OCI-M1 (cell line): ENCODE measurements at places on chromosomes 5 and 9.

DNA sequence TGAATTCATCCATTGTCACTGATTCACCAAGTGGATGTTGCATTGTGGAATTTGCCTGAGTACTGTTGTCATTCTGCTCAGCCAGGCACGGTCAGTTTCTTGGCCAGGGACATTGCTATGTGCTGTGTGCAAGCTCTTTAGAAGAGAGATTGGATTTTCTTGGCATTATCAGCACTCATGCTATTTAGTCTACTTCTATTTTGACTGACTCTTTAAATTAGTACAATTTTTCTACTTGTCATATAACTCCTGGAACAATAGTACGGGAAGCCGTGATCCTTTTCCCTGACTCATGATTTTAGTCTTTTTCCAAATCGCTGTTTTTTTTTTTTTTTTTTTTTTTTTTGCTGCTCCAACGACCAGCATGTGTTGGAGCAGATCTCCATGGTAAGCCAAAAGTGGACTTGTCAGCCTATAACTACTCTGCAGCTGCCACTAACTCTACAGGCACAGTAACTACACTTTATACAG lies 129.7 kb downstream of the CDC42SE2 start:
- no peak for DNase-seq

GRCh38 chr5:138832218-138832617 lies 42.9 kb downstream of the LRRTM2 start:
- peak; percentile 52 for DNase-seq

DNA sequence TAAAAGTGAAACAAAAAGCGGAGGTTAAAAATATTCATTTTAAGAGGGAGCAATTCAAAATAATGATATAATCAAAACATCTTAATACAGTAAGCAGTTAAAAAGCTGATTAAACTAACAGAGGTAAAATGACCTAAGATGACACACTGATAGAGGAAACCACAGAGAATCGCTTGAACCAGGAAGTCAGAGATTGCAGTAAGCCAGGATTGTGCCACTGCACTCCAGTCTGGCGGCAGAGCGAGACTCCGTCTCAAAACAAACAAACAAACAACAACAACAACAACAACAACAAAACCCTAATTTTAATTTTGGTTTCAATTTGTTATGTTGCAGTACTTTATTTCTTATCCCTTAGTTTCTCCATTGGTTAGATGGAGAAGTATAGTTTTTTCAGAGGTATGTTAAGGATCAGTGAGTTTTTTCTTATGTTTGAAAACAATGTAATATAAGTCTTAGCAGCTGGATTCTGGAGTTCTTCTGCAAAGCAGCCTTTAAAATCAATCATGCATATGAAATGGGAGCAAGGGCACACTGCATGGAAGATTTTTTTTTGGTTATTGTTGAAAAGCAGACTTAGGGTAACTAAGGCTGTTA lies 58.5 kb downstream of the MLANA start:
- peak; percentile 94 for DNase-seq

DNA sequence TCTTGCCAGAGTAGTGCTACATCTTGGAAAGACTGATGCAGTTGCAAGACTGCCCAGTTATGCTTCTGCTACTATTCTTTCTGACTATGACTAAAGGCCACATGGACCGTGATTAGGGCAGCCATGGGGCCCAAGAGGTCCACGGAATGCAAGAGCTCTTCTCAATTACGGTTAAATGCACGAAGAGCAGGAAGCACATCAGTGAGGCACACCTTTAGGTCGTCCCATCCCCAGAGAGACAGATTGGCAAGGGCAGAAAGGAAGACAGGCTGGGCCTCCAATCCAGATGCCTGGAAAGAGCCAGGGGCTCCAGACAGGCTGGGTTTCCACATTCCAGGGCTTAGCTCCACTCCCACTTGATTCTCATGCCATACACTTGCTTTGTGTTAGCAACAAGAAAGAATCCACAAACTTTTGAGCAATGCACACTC lies 132.3 kb upstream of the SLIT3 start:
- no peak for DNase-seq

- DNase-seq = no peak
Measured at GRCh38 chr5:140130949-140131733, 5.4 kb downstream of the IGIP start.

DNA sequence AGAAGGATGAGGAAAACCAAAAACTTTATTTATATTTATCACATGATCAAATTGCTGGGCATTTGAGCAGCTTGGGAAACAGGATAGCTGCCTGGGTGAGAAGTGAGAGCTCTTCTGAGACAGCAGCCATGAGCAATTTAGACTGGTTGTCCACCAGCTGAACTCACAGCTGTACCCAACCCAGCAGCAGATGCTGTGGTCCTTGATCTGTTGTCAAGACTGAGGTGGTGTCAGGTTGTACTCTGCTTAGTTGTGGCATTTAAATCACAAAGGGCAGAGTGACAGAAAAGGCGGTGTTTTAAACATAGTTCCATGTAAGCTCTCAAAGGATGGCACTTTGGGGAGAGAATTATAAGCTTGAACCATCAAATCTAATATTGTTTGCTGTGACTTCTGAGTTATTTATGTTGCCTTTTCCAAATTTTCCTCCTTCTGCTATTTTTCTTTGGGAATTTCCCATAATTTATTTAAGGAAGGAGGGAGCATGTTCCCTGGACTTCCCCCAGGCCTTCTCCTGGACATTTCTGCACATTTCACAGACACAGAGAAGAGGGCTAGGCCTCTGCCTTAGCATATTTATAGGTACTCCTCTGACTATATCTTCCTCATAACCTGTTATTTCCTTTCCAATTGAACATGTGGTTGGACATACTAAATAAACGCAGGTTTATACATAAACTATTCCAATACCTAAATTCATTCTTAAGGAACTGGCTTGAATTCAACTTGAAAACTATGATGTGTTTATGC lies 117.7 kb upstream of the FER start:
- DNase-seq = no peak

DNA sequence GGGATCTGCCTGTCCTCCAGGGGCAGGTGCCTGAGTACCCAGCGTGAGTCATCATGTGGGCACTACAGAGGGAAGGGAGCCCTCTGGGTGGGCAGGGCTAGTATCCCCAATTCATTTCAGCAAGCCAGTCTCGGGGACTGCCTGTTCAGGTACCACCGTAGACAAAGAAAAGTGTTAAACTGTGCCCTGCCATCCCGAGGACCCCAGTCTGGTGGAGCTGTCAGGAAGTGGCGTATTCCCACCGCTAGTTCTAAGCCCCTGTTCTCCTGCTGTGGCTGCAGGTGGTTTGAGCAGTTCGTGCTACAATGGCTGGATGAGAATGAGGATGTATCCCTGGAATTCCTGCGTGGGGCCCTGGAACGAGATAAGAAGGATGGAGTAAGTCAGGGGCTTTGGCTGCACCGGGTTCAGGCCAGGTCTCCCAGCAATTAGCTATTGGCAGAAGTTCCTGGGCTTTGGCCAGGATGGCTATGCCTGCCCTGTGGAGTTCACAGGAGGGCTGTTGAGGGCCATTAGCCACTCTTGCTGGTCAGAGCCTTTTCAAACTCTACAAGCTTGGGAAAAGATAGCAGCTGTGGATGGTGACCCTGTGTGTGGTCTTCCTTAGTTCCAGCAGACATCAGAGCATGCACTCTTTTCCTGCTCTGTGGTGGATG lies 93.2 kb upstream of the RUSC2 start:
- DNase-seq = no peak

DNA sequence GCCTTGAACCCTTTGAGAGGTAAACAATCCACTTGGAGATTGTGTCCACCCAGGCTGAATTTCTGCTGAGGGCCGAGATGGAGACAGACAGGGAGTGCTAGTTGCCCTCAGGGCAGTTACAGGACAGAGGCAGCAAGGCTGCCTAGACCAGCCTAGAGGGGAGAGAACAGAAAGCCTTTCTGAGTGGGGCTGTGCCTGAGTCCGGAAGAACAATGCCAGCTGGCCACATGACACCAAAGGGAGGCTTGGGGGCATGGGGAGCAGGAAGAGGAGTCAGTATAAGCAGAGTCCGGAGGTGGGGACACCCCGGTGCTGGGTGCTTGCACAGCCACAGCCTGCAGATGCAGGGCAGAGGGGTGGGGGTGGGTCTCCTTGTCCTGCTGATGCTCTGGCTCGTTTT lies 145.7 kb downstream of the CFAP90 start:
- no peak for DNase-seq

- DNase-seq = no peak
Measured at GRCh38 chr5:132825033-132825833, 5.2 kb downstream of the SHROOM1 start.
